Stimulated activated CD8-positive, alpha-beta memory T cell treated with anti-CD3 and anti-CD28 coated beads, Interleukin-2, amount 100 ng/mL, for 1 hour (primary cell): ENCODE measurements at places on chromosomes 5 and 9.
A peak's percentile ranks its signal among the peaks of the same experiment; 100 is the strongest.

- no peak for DNase-seq
Measured at GRCh38 chr5:85204289-85204688, 819.6 kb upstream of the EDIL3 start.

- DNase-seq, result no peak
Measured at GRCh38 chr9:77938163-77938562, 93.4 kb downstream of the GNAQ start.

DNA sequence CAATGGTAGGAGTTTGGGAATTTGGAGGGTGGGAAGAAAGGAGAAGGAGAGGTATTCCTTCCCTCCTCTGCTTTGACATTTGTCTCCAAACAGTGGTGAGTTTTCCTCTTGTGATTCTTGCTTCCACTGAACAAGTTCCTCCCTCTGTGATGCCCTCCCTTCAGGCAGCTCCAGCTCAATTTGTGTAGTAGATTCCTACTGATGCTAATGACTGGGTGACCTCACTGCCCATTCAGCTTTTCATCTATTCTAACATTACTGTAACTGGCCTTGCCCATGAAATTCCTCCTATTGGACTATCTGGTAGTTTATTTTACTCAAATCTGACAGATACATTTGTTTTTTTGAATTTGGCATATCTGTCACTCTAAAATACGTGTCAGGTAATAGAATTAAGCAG is 121.4 kb downstream of the NFIB start:
- no peak for DNase-seq

DNA sequence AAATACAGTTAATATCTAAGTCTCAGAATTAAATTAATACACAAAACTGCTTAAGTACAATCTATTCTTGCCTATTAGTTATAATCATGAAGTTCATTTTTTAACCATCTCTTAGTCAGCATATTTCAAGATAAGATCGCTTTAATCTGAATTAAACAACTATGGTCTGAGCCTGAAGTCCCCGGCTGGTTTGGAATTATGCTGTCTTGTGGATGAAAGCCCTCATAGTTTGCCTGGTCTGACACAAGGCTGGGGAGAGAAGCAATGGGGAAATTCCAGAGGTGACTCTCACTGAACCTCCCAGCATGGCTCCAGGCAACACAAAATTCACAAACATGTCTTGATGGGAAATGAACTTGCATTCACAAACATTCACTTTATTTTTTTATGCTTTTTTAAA is 28.0 kb upstream of the GRAMD2B start:
- no peak for DNase-seq

GRCh38 chr5:75617736-75618352 is 6.6 kb downstream of the ANKDD1B start:
- DNase-seq, result no peak

- no peak for DNase-seq
Measured at GRCh38 chr9:38334234-38334633, 58.3 kb upstream of the ALDH1B1 start.

DNA sequence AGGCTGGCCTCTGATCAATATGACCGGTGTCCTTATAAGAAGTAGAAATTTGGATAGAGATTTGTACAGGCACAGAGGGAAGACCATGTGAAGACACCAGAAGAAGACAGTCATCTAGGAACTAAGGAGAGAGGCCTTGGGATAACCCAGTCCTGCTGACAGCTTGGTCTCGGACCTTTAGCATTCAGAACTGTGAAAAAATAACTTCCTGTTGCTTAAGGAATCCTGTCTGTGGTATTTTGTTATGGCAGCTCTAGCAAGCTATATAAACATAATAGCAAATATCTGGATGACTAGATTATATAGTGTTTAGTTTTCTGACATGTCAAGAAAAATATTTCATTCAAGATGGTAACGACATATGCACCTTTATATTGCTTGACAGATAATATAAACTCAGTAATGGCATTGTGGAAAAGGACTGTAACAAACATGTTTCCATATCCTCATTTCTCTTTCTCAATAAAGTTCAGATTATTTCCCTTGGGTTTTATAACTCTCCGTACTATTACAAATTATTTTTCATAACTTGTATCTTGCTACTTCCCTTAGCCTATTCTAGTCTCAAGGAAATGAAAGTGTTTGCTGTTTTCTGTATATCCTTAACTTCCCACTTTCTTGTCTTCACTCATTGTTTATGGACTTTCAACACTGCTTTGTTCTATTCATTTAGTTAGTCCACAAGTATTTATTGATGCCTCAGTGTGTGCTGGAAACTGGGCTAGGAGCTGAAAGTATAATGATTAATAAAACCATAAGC is 62.4 kb downstream of the KIAA1958 start:
- DNase-seq, result no peak

- no peak for DNase-seq
Measured at GRCh38 chr5:94776167-94776566, 157.7 kb downstream of the SLF1 start.

DNA sequence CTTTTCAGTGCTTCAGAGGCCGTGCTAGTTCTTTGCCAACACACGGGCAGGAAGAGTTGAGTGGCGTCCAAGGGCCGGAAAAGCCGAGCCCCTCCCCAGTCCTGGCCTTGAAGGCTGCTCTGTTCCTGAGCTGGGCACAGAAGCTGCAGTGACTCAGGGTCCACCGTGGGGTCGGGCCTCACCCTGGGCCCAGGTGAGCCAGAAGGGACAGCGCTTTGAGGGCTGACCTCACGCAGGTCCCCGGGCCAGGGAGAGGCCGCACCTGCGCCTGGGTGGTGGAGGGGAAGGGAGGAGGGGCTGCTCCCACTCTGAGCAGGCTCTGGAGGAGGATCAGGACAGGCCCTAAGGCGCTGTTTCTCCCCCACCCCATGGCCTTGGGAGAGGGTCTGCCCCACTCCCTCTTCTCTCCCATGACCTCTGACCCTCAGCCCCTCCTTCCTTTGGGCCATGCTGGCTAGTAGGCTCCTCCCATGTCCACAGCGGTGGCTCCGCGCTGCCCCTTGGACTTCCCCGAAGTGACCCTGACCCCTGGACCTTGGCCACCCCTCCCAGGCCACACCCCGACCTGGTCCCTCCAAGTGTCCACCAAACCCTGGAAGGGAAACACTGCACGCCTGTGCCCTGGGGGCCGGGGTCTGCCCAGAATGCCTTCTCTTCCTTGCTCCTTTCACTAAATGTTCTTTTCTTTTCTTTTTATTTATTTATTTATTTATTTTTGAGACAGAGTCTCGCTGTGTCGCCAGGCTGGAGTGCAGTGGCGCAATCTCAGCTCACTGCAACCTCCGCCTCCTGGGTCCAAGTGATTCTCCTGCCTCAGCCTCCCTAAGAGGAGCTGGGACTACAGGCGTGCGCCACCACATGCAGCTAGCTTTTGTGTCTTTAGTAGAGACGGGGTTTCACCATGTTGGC is 19.7 kb upstream of the SLC6A19 start:
- DNase-seq, result no peak

GRCh38 chr9:70020991-70021571 is 22.6 kb upstream of the MAMDC2 start:
- DNase-seq, result no peak

DNA sequence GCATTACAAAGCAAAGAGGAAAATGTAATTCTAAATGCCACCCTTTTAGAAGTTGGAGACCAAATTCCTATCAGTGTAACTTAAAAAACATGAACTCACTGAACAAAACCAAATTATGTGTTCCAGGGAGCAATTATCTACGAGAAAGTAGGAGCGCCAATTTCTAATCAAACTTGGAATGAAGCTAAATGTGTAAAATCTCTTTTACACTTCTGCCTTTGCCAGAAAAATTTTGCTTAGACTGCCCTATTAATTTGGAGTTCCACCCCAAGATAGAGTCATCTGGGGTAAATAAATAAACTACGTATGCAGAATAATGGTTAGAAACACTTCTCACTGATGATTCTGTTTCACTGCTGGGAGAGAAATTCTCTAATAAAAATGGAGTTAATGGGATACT is 825.6 kb downstream of the MTRR start:
- DNase-seq, result no peak

DNA sequence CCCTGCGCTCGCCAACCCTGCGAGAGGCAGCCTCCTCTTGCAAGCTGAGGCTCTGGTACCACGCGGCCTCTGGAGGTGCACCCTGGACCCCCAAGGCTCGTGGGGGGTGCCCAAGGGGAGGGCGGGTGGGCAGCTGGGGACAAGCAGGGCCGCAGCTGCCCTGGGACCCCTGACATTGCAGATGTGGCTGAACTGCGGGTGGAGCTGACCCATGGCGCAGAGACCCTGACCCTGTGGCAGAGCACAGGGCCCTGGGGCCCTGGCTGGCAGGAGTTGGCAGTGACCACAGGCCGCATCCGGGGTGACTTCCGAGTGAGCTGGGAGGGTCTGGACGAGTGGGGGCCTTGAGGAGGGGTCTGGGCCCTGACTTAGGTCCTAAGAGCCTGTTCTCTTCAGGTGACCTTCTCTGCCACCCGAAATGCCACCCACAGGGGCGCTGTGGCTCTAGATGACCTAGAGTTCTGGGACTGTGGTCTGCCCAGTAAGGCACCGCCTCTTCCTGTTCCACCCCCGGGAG is 1.5 kb downstream of the MAMDC4 start:
- no peak for DNase-seq

GRCh38 chr9:96607971-96608370 is 11.7 kb downstream of the CDC14B start:
- no peak for DNase-seq

- no peak for DNase-seq
Measured at GRCh38 chr5:8060953-8061429, 192.0 kb downstream of the MTRR start.

- no peak for DNase-seq
Measured at GRCh38 chr5:172901012-172901780, 58.0 kb upstream of the RPL26L1 start.

- DNase-seq, result no peak
Measured at GRCh38 chr9:10265153-10265631, 347.6 kb downstream of the PTPRD start.

DNA sequence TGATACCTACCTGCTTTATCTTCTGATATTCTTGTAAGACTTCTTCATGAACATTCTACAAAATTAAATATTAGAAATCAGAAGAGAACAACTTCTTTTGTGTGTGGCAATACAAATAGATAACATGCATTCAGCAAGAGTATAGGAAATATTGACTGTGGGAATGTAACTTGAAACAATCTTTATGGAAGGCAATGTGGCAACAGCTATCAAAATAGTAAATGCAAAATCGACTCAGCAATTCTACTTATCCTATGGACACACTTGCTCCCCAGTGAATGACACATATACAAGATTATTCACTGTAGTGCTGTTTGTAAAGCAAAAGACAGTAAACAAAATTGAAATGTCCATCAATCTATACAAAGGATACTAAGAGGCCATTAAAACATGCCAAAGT is 66.5 kb upstream of the GLRX start:
- DNase-seq, result no peak

GRCh38 chr9:126781186-126782052 is 23.4 kb upstream of the ZBTB43 start:
- peak; percentile 62 for DNase-seq
